ENCODE measurements at places on chromosomes 7 and 10. TPM values are rescaled to one million over a fixed set of nuclear protein-coding genes. Genes with fewer than 3 reads are reported as not detected.

GRCh38 chr7:95531605-95532219, 46.0 kb downstream of the ASB4 start:
- no peak for DNase-seq

The CCDC3 gene
- total RNA-seq: 1.1 TPM

DNA sequence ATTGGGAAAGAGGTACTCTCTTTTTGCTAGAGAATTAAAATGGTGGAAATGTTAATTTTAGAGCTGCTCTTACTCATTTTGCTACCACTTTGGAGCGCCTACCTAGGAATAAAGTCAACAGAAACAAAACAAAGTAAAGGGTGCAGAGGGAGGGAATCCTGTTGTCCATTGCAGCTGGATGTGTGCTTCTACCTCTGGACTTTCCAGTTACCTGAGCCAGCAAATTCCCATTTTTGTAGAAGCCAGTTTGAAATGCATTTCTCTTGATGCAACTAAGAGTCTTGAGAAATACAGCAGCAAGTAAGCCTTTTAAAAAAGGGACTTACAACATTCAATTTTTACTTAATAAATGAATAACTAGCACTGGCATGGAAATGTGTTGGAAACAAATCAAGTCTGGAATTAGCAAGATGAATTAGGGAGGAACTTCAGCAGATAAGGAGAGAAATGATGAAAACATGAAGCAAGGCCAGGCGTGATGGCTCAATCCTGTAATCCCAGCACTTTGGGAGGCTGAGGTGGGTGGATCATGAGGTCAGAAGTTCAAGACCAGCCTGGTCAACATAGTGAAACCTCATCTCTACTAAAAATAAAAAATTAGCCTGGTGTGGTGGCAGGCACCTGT, 113.5 kb upstream of the CTTNBP2 start:
- DNase-seq: no peak

The ASB10 gene
- not detected for total RNA-seq

DNA sequence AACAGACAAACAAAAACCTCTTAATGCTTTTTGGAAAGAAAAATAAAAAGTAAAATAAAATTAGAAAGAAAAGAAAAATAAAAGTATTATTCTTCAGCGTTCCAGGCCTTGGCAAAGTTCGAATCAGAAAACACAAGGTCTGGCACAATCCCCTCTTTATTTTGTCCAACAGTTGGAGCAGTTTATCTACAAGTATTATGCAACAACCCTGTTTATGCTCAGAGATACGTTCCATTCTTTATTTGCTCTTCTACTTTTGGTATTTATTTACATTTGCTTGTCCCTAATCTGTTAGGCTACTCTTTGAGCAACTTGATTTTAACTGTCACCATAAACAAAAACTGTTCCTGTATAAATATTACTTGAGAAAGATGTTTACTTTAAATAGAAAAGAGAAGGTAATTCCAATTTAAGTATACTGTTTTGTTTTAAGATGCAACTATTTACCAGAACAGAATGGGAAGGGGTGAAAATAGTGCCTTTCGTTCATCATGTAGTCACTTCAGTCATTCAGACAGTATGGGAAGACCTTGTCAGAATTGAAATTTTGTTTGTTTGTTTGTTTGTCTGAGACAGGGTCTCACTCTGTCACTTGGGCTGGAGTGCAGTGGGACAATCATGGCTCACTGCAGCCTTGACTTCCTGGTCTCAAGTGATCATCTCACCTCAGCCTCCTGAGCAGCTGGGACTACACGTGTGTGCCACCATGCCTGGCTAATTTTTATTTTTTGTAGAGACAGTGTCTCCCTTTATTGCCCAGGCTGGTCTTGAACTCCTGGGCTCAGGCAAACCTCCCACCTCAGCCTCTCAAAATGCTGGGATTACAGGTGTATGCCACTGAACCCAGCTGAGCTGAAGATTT, 5.7 kb downstream of the PDK4 start:
- no peak for DNase-seq

DNA sequence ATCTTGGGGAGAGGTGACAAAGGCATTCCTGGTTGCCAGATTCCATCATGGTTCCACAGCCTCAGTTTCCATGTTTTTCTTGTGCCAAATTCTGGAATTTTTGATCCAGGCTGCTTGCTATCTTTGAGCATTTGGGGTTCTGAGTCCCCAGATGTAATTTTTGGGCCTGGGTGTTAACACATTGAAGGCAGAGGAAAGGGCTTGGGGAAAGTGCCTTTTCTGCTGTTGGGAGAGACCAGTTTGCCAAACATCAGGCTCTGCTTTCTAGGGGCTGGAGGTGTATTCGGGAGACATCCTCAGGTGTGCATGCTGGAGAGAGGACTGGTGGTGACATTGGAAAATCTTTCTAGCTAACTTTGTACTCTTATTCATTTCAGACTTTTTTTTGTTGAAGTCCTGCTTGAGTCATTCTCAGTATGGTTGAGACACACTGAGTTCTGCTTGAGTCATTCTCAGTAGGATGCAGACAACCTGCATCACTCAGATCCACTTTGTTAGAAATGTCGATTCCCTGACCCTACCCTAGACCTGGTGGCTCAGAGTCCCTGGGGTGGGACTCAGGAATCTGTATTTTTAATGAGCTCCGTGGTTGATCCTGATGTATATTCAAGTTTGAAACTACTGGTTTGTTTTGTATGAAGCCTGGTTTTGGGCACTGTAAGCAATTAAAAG, 101.0 kb downstream of the LRMDA start:
- peak; percentile 66 for DNase-seq

DNA sequence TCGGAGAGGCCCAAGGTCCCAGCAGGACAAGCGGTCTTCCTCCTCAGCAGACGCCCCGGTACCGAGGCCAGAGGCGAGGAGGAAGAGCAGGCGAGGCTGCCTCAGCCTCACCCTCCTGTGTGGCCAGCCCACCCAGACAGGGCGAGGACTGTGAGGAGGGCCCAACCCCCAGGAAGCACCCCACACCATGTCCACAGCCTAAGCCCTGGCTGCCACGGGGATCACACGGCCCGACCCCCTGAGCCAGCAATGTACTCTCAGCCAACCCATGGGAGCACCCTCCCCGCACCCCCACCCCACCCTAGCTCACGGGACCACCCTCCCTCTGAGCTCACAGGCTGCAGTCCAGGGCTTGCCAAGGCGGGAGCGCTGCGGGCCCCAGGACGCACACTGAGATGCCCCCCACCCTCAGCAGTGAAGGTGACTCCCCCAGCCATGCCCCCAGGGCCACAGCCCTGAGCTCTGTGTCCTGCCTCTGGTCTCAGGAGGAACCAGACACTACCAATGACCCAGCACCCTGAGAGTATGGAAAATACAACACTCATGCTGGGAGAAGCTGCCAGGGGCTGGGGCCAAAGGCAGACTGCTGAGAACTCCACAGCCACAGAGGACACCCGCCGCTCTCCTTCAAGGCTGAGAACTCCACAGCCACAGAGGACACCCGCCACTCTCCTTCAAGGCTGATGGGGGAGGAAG, 93.6 kb downstream of the MAD1L1 start:
- no peak for DNase-seq

DNA sequence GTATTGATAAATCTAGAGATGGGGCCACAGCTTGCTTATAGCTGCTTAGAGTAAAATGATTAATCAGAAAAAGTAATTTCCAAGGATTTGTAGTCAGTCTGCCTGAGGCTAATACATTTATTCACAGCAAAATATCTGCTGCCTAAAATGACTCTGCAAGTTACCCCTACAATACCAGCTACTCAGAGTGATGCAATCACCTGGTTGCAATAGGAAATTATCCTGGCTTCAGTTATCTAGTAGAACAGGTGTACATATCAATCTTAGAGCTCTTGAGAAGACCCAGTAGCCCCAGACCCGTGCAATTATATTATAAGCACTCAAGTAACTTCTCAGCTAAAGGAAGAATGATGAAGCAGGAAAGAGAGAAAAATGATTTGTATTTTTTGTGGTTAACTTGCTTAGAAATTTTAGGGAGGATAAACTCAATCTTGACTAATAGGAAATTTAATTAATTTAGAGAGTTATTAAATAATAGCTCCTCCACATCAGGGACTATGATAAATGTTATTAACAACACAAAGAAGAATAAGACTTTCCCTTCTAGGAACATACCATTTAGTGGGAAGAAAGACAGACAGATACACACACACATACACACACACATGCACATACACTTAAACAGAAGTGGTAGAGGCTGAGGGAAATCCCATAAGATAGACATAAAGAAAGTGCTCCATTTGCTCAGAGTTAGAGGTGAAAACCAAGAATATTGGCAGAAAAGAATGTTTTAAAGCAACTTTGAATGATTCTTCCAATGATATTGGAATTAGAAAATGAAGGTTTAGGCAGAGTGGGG, 140.4 kb upstream of the PRSS1 start:
- DNase-seq: no peak

- no peak for DNase-seq
Measured at GRCh38 chr10:111551001-111551400, 474.2 kb downstream of the ADRA2A start.

The CDH23 gene
- total RNA-seq: 0.21 TPM

The DNAJC30 gene
- total RNA-seq: 1.0 TPM

The CPED1 gene
- 1.6 TPM for total RNA-seq

The METTL27 gene
- total RNA-seq: 2.3 TPM

- DNase-seq: peak; percentile 29
Measured at GRCh38 chr10:93030409-93030808, 30.2 kb upstream of the CYP26C1 start.

All from Daoy (cell line).